ENCODE measurements at places on chromosomes 12 and 14.

- no peak for DNase-seq
Measured at GRCh38 chr14:68525516-68525915, 267.4 kb downstream of the ZFP36L1 start.

DNA sequence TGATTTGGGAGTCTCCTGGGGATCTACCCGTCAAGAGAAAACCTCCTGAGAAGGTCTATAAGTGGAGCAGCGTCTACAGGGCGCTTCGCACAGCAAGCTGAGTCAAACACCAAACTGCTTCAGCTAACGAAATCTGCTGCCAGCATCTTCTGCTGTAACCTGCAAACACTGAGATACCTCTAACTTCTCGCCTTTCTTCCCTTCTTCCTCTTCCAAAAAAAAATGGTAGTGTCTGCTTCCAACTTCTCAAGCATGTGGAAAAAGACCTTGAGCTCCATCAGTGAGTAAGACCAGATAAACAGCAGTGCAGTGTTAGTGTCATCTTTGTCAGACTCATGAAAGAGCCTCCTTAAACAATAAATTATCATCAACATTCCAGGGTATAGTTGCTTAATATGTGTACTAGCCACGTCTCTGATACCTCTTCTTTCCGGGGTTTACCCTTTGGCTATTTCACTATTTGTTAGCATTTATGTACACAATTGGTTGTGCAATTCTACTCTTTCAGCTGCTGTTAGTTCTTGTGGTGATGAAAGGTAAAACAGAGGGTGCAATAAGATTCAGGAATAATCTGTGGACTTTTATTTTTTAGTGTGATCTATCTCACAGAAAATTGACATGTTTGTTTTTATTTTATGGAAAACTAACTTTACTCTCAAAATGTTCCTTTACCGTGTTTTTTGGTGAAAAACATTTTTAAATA is 81.6 kb downstream of the LLPH start:
- DNase-seq, result no peak

GRCh38 chr12:127943481-127944210 is 323.3 kb upstream of the TMEM132C start:
- no peak for DNase-seq

DNA sequence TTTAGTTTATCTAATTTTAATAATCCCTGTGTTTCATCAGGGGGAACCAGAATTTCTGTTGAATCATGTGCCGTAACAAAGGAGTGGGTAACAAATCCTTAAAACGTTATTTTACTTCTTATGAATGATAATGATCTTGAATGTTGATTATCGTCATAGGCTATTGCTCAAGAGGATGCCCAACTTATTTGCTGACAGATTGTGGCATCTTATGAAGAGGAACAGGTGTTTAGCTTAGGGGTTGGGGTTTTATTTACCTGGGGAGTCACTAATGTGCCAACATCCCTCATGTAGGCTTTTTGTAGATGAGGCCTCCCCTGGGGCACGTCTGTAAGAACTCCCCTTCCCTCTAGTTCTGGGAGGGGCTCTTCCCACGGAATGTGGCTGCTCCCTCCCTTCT is 32.4 kb upstream of the TMX1 start:
- DNase-seq, result no peak

DNA sequence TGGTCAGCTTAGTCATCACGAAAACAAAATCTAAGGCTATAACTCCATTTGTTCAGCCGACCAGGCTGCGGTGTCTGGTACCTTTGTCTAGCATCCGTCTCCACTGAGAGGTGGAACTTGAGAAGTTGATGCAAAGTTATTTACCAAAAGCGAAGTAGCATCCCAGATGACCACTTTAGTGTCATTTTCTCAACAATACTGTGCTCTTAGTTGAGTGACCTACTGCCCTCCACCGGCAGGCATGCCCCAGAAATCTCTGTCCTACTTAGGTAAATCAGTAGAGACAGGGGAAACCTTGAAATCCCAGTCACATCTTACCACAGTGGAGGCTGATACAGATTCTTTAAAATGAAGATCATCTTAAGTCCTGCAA is 1.3 kb upstream of the ST8SIA1 start:
- no peak for DNase-seq

DNA sequence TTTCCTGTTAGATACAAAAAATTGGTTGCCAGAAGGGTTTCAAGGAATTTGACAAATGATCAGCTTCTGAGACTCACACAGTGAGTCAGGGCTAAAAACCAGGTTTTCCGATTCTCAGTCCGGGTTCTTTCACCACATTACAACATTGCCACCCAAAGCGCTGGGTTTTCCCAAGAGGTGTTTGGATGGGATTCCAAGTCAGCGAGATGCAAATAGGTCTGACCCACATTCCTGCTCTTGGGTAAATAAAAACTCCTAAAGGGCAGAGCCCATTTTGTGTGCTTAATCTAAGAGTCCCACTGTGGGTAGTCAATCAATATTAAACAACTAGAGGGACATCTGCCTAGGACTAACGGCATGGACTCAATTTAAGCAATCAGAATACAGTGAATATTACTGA is 5.4 kb upstream of the RIC8B start:
- DNase-seq, result no peak

GRCh38 chr14:77044783-77045237 is 16.3 kb upstream of the IRF2BPL start:
- no peak for DNase-seq

- DNase-seq, result no peak
Measured at GRCh38 chr14:65817011-65817410, 404.5 kb downstream of the FUT8 start.

DNA sequence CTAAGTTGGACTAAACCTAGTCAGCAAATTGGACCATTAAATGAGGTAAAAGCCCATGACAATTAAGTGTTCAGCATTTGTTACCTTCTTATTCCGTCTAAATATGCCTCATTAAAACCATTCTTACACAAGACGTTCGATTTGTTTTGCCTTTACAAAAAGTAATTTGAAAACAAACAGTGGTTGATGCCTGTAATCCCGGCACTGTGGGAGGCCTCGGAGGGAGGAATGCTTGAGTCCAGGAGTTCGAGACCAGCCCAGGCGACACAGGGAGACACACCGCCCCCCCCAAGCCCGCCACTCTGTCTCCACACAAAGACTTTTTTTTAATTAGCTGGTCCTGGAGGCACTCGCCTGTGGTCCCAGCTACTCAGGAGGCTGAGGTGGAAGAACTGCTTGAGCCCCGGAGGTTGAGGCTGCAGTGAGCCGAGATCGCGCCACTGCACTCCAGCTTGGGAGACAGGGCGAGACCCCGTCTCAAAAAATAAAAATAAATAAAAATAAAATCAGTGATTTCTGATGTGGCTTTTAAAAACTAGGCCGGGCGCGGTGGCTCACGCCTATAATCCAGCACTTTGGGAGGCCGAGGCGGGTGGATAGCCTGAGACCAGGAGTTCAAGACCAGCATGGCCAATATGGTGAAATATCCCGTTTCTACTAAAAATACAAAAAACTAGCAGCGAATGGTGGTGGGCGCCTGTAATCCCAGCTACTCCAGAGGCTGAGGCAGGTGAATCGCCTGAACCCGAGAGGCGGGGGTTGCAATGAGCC is 856 bp upstream of the EIF4B start:
- no peak for DNase-seq

DNA sequence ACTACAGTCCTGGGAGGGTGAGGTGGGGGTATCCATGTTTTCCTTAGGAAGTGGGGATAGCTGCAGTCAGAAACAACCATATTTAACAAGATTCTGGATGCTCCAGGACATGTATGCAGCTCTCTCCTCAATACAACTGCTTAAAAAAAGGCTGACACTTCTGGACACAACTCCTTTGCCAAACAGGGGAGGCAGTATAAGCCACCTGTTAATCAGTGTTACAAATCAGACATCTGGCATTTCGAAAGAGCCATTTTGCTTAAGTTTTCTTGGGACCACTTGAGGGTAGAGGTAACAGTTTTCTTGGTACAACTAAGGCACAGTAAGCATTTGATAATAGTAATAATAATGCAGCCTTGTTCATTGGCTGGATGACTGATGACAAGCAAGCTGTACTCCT is 47.1 kb downstream of the RPGRIP1 start:
- no peak for DNase-seq

DNA sequence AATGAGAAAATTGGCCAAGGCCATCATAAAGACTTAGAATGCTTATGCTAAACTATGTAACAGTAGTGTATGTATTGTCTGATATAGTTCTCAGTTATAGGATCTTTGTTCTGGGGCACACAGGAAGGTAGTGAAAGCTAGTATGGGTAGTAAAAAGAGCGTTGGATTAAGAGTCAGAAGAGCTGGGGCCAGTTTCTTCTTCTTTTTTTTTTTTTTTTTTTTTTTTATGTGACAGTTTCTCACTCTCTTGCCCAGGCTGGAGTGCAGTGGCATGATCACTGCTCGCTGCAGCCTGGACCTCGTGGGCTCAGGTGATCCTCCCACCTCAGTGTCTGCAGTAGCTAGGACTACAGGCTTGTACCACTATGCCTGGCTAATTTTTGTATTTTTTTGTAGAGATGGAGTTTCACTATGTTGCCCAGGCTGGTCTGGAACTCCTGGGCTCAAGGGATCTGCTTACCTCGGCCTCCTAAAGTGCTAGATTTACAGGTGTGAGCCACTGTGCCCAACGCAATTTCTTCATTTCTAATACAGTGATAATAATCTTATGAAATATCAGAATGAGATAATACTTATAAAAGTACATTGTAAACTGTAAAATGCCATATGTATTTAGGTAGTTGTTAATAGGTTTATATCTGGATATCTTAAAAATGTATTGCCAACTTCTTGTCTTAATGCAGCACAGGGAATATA is 7.4 kb downstream of the MDM2 start:
- no peak for DNase-seq

DNA sequence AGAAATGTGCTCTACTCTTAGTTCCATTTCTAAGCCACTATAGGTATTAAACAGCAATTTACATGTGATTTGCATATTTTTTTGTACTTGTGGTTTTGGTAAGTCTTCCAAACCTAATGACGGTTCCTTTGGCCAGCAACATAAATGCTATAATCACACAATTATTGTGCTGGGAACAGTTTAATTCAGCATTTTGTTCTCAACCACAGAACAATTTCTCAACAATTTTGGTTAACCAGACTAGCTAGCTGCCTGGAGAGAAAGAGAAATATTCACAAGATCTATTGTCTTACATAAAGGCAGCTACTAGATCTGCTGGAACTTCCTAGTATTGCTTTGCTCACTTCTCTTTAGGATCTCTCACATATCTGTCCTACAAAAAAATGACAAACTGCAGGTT is 265.3 kb downstream of the SOX5 start:
- DNase-seq, result no peak

DNA sequence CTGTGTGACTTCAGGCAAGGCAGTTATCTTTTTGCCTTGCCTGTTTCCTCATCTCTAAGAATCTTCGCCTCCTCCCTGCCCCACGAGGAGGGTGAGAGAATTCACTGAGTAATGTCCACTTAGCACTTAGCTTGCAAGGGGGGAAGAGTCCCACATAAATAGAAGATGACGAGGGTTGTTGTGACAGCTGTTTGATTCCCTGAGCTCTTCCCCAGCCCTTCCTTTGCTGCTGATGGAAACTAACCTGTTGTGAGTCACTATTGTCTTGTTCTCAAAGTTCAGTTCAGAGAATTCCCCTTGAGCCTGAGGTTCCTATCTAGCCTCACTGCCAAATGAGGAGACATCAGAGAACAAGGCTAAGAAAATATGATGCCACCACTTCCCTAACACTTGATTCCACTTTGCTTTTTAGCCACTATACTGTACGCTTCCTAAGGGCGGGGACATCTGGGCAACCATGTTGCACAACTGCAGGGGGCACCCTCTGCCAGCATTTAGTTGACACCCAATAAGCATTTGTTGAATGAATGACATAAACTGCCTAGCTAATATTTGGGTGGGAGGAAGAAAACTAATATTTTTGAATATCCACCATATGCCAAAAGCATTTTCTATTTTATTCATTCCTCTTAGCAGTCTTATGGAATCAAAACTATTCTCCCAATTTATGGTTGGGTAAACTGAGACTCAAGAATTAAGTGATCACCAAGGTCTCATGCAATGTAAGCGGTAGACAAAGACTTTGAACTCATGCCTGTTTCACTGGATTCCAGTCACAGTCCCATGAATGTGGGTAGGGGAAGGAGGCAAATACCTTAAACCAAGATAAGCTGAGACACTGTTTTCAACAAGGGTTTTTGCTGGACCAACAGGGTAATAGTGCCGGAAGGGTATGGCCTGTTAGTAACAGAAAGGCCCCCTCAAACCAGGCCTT is 77.6 kb downstream of the ZFP36L1 start:
- DNase-seq, result no peak

DNA sequence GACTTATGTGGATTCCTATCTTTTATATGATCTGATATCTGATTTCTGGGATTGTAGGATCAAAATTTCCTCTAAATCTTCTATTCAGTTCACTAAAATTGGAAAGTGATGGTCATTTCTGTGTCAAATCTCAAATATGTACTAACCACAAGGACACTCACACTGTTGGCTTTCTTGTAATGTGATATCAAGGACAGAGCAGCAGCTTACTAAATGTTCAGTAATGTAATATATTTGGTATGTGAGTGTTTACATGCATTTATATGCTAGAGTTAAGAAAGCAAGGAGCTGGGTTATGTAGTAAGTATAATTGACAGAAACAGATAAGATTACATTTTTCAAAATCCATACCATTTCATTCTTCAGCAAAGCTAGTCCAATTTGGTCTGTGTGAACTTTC is 16.5 kb downstream of the PUS7L start:
- no peak for DNase-seq

GRCh38 chr12:106646472-106646871 is 63.7 kb downstream of the RFX4 start:
- no peak for DNase-seq

DNA sequence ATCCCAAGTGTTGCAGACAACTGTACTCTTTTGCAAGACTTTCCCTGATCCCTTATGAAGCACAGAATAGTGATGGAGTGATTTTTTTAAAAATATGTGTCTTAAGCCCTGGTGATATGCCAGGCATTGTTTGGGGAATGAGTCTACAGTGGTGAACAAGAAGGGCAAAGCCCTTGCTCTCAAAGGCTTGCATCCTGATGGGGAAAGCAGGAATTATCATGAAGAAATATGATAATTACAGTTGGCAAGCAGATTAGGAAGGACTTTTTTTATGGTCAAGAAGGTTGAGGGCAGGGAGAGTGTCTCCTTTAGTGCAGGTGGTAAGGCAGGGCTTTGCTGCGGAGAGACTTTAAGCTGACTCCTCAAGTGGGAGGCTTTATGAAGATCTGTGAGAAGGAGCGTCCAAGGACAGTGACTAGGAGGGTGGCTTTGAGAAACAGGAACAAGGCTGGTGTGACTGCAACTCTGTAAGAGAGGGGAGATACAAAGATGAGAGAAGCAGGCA is 100.2 kb downstream of the SYNE2 start:
- DNase-seq, result no peak

- DNase-seq, result no peak
Measured at GRCh38 chr12:114671066-114671442, 12.9 kb downstream of the TBX3 start.

GRCh38 chr12:59036347-59036746 is 116.0 kb upstream of the LRIG3 start:
- DNase-seq, result no peak

All from naive thymus-derived CD8-positive, alpha-beta T cell (primary cell).